ENCODE measurements at places on chromosomes 6 and 20.
A peak's percentile ranks its signal among the peaks of the same experiment; 100 is the strongest.

GRCh38 chr6:53310771-53311585 lies 37.8 kb downstream of the ELOVL5 start:
- no peak for DNase-seq

- no peak for DNase-seq
Measured at GRCh38 chr6:167543602-167544497, 219.0 kb downstream of the TTLL2 start.

DNA sequence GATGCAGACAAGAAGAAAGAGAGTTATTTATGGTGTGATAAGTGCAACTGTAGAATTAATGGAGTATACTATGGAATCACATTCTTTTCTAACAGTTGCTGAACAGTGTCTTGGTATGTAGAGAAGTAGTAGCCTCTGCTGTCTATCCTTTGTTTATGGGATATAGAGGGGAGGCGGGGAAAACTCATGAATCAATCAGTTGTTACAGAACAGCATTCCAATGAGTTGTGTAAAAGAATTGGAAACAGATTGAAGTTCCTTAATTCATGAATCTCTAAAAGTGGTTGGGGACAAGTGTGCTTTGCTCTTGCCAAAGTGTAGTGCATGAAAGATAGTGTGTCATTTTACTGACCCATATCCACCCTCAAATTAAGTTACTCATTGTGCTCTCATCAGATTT lies 77.7 kb downstream of the FLRT3 start:
- no peak for DNase-seq

DNA sequence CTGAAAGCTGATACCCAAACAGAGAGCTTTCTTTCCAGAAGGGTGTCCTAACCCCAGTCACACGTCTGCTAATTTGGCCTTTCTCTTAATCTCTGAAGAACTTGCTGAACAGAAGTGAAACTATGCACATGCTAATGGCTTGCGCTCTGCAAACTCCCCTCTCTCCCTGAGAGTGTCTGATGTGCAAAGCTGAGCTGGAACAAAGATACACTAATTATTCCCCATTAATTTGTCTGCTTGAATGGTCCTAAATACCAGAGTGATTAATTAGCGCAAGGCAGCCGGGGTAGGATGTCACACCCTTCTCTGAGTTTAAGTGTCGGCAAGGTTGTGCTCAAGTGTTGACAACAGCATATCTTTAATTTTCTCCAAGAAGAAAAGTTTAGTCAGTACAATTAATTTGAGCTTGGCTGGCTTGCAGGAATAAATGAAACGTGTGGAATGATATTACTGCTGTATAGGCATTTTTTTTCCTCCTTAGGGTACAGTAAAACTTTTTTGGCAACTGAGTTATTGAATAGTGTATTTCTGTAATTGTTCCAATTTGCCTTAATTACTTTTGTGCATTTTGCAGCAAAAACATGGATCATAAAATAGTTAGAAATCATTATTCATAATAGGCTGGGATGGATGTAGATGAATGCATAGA lies 715.9 kb upstream of the POU3F2 start:
- DNase-seq: no peak

DNA sequence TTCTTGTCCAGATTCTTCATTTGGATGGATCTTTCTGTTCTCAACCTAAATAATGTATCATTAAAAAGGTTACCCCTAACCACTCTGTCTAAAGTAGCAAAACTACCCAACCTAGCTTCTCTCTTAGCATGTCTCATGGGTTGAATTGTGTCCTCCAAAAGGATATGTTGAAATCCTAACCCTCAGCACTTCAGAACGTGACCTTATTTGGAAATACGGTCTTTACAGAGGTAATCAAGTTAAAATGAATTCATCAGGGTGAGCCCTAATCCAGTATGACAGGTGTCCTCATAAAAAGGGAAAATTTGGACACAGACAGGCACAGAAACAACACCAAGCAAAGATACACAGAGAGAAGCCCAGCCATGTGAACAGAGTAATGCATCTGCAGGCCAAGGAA lies 6.1 kb upstream of the FRK start:
- no peak for DNase-seq

DNA sequence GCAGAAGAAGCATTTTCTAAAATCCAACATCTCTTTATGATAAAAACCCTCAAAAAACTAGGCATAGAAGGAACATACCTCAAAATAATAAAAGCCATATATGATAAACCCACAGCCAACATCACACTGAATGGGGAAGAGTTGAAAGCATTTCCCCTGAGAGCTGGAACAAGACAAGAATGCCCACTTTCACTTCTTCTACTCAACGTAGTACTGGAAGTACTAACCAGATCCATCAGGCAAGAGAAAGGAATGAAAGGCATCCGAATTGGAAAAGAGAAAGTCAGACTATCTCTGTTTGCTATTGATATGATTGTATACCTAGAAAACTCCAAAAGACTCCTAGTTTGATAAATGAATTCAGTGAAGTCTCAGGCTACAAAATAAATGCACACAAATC lies 7.9 kb upstream of the CDK19 start:
- DNase-seq: no peak

DNA sequence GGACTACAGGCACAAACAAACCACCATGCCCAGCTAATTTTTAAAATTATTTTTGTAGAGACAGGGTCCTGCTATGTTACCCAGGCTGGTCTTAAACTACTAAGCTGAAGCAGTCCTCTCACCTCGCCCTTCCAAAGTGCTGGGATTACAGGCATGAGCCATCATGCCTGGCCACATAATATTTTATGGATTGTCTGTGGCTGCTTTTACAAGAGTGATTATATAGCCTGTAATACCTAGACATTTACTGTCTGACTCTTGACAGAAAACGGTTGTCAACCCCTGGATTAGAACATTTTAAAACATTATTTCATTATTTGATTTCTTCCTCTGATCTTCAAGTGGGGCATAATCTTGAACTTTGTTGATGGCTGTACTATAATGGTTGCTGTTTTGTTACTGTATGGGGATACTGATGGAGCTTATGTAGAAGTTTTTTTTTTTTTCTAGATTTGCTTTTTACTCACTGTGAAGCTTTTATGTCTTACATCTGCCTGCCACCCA lies 14.3 kb downstream of the PARD6B start:
- DNase-seq: no peak

GRCh38 chr6:83417880-83418663 lies 12.8 kb downstream of the ME1 start:
- DNase-seq: no peak

GRCh38 chr6:43831191-43831590 lies 61.2 kb downstream of the VEGFA start:
- no peak for DNase-seq

- DNase-seq: no peak
Measured at GRCh38 chr6:108690326-108691049, 129.8 kb downstream of the FOXO3 start.

DNA sequence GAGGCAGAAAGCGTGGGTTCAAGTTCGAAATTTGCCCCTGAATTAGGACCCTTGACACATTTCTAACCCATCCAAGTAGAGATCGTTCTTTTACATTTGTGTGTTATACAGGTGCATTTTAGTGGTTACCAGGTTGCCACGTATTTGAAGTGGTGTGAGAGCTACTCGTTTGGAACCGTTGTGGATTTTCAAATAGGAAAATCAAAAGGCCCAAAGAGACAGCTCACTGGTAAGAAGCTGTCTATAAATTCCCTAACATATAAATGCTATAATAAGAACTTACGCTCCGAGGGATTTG lies 1.6 kb upstream of the REV3L start:
- no peak for DNase-seq

DNA sequence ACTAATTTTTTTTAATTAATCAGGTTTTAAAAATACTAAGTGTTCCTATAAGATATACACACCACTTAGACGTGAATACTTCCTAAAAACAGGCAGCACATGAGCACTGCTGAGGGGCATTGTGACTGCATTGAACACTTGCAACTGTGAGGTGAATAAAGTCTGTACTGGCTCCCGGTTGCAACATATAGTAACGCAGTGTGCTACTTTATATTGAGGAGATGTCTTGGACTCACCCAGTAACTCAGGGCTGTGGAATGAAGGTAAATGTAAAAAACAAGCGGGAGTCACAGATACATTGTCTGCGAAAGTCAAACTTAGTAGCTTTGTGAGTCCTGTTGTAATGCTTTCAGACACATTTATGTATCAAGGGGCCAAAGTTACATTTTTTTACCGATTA lies 17.0 kb upstream of the HLA-A start:
- DNase-seq: no peak

GRCh38 chr20:40632346-40632976 lies 56.6 kb downstream of the MAFB start:
- no peak for DNase-seq

GRCh38 chr6:5028921-5029320 lies 25.1 kb upstream of the RPP40 start:
- DNase-seq: no peak

DNA sequence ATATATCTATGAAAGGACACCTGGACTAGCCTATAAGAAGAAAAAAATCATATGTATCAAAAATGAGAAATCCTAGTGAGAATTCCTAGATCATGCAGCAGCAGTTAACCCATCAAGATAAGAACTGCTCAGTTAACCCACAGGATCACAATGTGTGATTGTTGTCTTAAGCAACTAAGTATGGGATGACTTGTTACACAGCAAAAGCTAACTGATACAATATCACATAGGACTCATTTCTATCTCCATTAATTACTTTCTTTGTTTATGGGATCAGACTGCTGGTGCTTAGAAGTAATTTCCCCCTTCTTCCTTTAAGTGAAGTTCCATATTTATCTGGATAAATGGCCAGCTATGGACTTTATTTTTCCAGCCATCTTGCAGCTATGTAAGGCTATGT lies 280.8 kb upstream of the MARCKS start:
- DNase-seq: no peak

DNA sequence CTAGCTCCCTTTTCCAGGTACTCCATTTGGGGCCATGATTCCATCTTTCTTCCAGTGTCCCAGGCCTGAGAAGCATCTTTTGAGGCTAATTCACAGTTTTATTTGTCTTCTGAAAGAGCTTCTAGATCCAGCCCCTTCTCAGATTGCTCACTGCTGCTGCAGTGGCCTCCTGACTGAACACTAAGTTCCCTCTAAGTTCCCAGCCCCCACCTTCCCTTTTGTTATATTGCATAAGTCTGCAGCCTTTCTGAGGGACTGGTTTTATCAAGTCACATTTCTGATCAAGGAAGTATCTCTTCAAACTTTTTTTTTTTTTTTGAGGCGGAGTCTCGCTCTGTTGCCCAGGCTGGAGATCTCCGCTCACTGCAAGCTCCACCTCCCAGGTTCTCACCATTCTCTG lies 10.7 kb downstream of the MAPRE1 start:
- no peak for DNase-seq

GRCh38 chr6:6749702-6750491 lies 161.4 kb downstream of the LY86 start:
- DNase-seq: no peak

DNA sequence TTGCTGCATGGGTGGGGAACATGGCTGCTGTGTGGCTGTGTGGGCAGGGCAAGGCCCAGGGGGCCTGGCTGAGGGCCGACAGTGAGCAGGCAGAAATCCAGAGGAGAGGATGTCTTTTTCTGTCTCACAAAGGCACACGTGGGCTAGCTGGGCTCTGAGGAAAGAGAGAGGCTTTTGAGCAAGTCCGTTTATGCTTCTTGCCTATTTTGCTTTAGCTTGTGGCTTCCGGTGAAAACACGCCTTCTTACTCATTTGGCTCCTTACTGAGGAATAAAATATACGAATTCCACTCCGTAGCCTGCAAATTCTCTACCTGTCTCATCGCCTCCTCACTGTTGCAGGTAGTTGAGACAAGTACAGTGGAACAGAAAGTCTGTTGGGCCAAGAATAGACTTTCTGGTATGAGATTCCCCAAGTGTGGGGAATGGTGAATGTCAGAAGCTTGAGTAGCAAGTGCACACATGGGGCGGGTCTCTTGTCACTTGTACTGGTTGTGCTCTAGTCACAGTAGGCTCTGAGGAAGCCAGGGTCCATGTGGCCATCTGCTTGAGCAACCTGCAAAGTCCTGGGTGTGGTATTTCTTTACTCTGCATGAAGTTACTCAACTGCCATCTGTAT lies 28.4 kb downstream of the WRNIP1 start:
- DNase-seq: peak; percentile 22

DNA sequence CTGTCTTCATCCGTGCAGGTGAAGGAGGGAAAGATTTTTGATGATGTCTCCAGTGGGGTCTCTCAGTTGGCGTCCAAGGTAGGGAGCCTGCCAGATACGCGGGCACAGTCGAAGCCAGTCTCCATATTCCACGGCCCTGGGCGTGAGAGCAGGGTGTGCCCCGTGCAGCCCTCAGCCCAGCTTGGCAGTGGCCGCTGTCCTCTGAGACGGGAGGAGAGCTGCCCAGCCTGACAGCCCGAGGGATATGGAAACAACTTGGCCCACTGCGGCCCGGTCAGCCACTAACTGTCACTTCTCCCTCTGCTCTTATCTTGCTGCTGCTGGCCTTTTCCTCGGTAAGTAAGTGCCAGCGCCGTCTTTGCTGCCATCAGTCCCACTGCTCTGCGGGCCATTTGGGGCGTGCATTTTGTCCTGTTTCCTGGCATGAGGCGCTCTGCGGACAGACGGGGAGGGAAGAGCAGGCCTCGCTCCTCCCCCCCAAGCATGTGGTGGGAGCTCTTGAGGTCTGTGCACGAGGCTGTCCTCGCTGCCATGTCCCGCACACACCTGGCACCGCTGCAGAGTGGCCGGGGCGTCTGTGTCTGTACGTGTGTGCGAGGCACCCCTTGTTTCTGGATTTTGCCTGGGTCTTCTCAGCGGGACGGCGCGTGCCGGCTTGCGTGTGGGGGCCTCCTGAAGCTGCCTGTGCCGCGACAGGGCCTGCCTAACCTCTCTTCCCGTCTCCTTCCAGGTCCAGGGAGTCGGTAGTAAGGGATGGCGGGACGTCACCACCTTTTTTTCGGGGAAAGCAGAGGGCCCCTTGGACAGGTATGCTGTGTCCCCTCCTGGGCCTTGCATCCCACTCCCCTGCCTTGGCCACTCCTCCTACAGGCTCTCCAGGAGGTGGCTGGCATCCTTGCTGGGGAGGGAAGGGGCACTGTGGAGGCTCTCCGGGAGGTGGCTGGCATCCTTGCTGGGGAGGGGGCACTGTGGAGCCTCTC lies 7.1 kb upstream of the COL20A1 start:
- DNase-seq: no peak

- DNase-seq: no peak
Measured at GRCh38 chr6:170124836-170125235, 166.0 kb downstream of the DLL1 start.

DNA sequence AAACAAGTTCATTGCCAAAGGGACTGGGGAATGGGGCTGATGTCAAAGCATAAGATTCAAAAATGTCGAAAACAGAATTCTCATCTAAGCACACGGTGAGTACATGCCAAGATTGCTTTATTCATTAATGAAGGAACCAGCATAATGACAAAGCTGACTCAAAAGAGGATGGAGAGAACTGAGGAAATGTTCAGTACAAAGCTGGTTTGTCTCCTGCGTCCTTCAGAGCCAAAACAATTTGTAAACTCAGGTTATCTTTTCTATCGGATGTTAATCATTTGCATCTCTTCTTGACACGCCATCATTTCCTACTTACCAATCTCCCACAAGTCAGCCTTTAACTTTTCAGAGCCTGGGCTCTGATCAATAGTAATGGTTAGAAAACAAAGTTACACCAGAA lies 195.6 kb upstream of the PMEPA1 start:
- DNase-seq: no peak
